ENCODE measurements at places on chromosomes 16 and 17. TPM values are rescaled to one million over a fixed set of nuclear protein-coding genes. Genes with fewer than 3 reads are reported as not detected.

DNA sequence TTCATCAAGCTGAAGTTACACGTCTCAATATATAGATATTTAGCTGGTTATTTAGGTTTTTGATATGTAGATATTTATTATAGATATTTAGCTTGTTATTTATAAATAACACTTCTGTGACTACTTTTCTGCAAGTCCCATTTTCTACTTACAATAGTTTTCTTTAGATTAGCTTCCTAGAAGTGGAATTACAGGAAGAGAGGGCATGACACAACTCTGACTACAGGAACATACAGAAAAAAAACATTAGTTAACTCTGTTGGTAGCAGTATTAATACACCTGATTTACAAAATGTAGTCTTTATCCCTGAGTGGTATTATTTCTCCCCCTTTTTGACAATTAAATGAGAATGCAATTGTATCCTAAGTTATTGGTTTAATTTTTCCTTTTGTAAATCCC lies 21.2 kb upstream of the CCL1 start:
- DNase-seq: no peak

DNA sequence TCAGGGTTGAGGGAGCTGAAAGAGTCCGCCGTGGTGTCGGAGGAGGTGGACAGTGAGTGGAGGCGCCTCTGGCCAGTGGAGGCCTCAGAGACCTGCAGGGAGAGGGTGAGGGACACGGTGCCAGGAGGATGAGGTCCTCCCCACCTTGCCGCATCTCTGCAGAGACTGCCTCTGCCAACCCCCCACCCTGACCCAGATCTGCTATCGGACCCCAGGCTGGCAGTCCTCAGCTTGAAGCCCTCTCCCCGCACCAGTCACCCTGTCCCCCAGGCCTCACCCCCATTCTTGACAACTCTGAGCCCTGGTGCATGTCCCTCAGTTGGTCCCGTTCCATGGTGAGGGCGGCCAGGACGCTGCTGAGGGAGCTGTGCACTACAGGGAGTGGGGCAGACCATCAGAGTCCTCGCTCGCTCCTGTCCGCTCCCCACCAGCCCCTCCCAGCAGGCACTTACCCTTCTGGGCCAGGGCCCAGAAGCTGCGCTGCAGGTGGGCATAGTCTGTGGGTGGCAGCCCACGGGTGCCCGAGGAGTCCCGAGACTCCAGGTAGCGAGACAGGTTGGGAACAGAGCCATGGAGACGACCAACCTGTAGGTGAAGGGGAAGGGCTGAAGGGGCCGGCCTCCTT lies 5.4 kb downstream of the OSBPL7 start:
- no peak for DNase-seq

- no peak for DNase-seq
These were observed 121.7 kb downstream of the ABCC6 start for GRCh38 chr16:16101585-16101984.

DNA sequence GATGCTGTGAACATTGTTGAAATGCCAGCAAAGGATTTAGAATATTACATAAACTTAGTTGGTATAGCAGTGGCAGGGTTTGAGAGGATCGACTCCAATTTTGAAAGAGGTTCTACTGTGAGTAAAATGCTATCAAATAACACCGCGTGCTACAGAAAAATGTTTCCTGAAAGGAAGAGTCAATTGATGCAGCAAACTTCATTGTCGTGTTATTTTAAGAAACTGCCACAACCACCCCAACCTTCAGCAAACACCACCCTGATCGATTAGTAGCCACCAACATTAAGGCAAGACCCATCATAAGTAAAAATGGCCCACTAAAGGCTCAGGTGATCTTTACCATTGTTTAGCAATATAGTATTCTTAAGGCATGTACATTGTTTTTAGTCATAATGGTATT lies 27.3 kb downstream of the HLF start:
- DNase-seq: no peak

Gene RNF222
- total RNA-seq: not detected

Data from myocyte (in vitro differentiated cells).